Kidney epithelial cell (primary cell): ENCODE measurements at places on chromosomes 12 and 14. TPM values are rescaled to one million over a fixed set of nuclear protein-coding genes. Genes with fewer than 3 reads are reported as not detected.

The FBLN5 gene
- total RNA-seq = 4.8 and 6.0 TPM in 2 replicates

DNA sequence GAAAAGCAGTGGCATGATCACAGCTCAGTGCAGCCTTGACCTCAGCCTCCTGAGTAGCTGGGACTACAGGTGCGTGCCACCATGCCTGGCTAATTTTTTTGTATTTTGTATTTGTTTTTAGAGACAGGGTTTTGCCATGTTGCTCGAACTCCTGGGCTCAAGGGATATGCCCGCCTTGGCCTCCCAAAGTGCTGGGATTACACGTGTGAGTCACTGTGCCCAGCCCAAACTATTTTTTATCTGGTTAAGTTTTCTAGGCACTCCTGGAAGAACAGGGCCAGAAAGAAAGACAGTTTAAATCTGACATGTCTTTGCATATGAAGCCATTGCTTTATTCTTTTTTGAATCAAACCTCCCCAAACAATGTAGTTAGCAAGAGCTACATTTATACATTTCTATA is 27.5 kb upstream of the PTGR2 start:
- no peak for DNase-seq

The LALBA gene
- total RNA-seq = not detected in 2 replicates

The ATP5F1B gene
- 399 and 419 TPM in 2 replicates for total RNA-seq

The P3H3 gene
- total RNA-seq = 21.8 and 27.7 TPM in 2 replicates

The TAS2R8 gene
- total RNA-seq = 0.08 TPM in 1 of 2 replicates, not detected in the other

- no peak for DNase-seq
These were observed 186.6 kb upstream of the EEA1 start for GRCh38 chr12:93115646-93116045.

GRCh38 chr14:101077481-101078074 is 174.1 kb upstream of the RTL1 start:
- DNase-seq = no peak

The C12orf54 gene
- total RNA-seq = not detected in 2 replicates

- DNase-seq = no peak
These were observed 2.4 kb upstream of the MANSC4 start for GRCh38 chr12:27782481-27782880.

GRCh38 chr12:114769634-114770033 is 85.7 kb upstream of the TBX3 start:
- DNase-seq = no peak

- DNase-seq = no peak
These were observed 148.6 kb downstream of the BMP4 start for GRCh38 chr14:53808042-53808441.

GRCh38 chr12:43812057-43812456 is 5.9 kb upstream of the TWF1 start:
- DNase-seq = no peak

The POLE2 gene
- total RNA-seq = 2.8 and 10.2 TPM in 2 replicates

The BCL7A gene
- 20.5 and 23.8 TPM in 2 replicates for total RNA-seq

The CTSG gene
- not detected in 2 replicates for total RNA-seq

The SERPINA10 gene
- total RNA-seq = not detected in 2 replicates

DNA sequence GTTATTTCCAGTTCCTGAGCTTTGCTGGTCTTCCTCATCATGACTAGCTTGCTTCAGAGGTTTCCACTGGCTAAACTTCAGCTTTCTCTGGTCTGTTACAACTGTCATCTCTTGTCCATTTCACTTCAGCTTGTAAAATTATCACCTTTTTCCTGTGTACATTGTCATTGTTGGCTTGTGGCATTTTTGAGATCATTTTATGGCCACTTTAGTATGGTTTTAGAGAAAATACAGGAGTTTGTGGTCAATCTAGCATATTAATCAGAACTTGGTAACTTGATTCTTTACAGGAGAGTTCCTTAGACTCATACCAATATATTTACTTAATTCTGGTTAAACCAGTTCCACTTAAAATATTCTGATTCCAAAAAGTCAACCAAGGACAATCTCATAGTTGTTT is 235.9 kb upstream of the KITLG start:
- DNase-seq = no peak

The TMEM253 gene
- total RNA-seq = not detected in 2 replicates

GRCh38 chr12:26406391-26406790 is 211.0 kb downstream of the SSPN start:
- DNase-seq = no peak

DNA sequence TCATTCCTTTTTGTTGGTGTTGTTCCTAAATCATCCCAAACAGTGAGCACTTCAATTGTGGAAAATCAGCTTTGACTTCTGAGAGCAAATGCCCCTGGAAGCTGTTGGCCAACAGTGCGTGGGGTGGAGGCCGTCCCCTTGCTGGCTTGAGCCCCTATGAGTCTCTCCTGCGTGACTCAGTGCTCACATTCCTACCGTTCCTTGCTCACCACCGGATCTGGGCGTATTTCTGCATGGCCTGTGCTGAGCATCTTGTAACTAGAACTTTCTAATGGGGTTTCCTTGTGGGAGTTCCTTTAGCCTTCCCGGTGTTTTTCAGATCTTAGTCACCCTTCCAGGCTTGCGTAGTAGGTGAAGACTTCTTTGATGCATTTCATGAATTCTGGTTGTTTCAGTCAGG is 14.7 kb downstream of the SERPINA1 start:
- DNase-seq = peak; percentile 96
